ENCODE measurements at places on chromosomes 16 and 17.

DNA sequence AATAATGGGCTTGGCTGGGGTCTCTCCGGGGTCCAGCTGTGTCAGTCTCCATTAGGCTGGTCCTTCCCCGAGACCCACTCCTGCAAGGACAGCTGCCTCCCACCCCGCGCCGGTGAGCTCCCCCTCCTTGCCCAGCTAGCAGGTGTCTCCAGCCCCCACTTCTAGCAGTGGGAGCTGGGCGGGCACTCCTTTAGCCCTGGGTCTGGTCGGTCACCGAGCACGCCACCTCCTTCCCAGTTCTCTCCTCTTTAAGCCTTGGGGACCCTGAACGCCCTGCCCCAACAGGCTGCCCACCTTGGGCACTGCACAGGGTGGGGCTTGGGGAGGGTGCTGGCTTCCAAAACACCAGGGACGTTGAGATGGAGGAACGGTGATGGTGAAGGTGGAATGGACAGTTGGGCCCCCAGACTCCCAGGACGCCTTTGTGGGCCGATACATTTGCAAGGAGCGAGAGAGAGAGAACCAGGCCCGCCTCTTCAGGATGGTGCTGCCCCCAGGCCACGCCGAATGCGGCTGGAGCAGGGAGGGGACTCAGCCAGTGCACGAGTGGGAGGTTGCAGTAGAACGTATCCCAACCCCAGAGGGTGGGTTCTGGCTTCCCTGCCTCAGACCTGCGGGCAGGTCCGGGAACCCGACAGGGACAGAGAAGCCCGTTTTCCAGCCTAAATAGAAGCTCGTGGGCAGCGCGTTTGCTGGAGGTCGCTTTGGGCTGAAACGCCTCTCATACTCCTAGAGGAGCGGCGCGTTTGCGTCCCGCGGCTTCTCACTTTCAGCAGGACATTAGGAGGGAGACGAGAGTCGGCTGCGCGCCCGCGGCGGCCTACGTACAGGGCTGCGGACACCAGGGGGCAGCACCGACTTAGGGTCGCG is 10.7 kb downstream of the TBX2 start:
- DNase-seq, result peak; percentile 81

DNA sequence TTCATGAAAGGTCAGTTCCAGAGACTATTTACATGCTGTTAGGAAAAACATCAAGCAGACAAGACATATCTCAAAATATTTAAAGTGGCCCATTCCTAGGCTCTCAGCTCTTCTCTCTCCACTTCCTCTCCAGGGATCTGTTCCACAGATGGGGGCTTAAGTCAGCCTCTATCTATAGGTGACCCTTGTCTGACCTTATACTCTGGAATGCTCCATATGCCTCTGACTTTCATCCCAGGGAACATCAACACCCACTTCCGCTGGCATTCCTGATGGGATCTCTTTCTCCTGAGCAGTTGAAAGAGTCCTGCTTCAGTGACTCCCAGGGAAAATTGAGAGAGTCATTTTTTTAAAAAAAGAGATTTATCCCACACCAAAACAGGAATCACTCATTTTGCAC is 11.5 kb upstream of the WIPI1 start:
- DNase-seq, result no peak

GRCh38 chr17:56807723-56808122 is 26.0 kb downstream of the C17orf67 start:
- DNase-seq, result no peak

DNA sequence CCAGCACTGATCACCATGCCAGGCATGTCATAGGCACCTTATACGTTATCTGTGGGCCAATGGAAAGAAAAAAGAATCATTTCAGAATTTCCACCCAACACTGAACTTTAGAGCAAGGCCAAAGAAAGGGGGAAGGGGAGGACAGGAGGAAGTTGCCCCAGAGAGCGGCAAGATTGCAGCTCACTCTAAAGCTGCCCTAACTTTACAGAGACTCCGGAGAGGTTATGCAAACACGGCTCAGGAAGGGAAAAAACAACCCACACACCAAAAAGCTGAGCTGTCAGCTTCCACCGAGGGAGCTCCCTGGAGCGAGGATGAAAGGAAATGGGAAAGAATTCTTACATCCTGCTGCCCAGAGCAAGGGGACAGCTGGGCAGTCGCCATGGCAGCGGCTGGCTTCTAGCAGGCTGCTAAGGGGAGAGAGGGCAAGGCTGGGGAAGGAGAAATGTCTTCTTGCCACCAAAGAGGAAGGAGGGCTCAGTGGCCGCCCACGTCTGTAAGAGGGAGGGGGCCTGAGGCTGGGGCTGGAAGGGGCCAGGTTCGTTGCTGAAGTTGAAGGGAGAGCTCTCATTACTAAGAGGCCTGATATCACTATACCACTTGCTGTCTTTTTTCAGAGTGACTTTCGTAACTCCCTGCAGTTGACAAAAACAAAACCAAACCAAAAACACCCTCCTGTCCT is 18.2 kb downstream of the COTL1 start:
- peak; percentile 77 for DNase-seq

DNA sequence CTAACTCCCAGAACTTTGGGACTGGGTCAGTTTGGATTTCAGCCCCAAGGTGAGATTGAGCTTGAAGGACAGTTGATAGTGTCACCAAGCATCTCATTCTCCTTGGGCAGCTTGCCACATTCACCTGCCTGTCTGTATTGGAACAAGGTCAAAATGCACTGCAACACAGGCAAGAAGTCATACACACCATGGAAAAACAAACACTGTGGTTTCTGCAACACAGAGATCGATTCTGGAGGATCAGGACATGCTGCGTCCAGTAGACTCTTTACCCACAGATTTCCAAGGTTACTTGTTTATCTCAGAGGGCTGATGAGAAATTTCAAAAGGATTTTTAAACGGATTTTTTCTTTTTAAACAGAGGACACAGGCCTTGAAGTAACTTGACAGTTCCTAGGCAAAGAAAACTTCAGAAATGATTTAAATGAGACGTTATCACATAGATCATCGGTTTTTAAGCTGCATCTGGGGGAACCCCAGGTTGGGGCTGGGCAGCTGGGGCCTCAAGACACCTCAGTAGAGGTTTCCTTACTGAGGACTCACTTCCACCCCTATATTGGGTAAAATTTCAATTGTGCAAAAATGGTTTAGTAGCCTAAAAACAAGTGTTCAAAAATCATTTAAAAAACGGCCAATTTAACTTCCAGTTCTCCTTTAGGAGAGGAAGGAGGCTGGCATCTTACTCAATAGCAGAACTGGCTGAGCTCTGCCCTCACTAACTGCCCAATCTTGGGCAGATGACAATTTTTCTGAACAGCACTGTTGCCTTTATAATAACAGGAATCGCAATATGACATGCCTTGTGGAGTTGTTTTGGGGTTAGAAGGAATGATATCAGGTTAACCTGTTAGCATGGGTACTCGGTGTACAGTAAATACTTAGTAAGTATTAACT is 299.3 kb downstream of the XYLT1 start:
- no peak for DNase-seq

DNA sequence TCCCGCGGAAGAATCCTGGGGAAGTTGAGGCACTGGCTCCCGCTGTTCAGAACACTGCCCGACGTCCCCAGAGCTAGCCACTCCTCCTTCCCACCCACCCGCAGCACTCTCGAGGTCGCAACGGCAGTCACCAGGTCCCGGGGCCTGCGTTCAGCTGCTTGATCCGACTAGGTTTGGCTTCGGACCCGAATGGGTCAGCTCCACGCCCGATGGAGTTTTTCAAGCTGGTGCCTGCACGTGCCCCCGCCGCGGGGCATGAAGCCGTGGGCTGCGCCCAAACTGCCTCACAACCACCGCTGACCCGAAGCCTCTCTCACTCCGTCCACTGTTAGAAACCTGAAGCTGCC is 12.4 kb upstream of the ODF4 start:
- DNase-seq, result no peak

DNA sequence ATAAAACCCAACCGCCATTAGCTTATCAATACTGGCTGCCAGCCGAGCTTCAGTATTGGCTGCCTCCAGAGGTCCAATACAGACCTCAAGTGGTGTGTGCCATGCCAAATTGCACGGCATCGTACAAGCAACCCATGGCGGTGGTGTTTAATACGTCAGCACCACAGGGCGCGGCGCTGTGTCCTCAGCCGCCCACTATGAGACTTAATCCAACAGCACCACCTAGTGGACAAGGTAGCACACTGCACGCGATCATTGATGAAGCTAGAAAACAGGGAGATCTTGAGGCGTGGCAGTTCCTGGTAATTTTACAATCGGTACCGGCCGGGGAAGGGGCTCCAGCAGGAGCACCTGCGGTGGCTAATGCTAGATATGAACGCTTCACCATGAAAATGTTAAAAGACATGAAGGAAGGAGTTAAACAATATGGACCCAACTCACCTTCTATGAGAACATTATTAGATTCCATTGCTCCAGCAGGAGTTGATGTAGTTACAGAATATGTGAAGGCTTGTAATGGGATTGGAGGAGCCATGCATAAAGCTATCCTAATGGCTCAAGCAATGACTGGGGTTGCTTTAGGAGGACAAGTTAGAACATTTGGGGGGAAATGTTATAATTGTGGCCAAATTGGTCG is 15.4 kb downstream of the FLYWCH1 start:
- peak; percentile 89 for DNase-seq

DNA sequence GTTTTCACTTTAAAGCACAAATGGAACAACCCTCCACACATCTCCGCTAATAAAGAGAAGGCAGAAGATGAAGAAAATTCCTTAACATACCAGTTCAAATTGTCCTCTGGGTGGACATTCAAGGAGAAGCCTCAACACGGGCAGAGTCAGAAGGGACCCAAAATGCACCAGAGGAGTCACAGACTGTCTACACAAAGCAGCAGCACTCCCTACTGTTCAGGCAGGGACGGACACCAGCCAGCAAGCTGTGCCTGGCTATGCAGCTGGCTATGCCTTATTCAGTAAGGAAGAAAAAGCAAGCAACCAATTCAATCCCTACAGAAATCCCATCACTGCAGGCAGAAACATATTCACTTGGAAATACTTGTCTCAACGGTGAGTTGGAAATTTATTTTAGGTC is 8.1 kb downstream of the DNAJC7 start:
- DNase-seq, result no peak

DNA sequence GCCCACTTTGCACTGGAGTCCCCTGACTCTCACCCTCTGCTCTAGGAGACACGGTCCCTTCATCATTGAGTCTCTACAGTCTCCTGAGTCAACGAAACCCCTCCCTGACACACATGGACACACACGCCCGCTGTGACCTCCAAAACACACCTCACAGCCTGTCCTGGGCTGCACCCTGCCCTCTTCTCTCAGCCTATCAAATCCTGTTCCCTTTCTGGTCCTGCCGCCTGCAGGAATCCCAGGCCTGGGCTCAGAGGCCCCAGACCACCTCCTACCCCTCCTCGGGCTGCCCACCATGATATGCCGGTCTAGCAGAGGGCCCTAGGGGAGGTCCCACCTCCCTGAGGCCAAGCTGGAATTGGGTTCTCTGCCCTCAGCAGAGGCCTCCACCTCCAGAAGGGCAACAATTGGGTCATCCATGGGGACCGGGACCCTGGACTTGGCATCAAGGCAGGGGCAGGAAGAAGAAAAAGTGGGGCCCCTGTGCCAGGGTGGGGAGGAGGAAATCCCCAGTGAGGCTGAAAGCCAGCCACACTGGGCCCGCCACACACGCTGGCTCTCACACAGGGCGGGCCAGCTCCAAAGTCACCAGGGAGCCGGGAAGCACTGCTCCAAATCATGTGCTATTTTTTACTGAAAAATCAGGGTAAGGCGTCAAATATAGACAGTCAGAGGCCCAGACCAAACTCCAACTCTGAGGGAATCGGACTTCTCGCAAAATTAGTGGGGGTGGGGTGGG is 3.4 kb downstream of the PPP1R9B start:
- peak; percentile 22 for DNase-seq

DNA sequence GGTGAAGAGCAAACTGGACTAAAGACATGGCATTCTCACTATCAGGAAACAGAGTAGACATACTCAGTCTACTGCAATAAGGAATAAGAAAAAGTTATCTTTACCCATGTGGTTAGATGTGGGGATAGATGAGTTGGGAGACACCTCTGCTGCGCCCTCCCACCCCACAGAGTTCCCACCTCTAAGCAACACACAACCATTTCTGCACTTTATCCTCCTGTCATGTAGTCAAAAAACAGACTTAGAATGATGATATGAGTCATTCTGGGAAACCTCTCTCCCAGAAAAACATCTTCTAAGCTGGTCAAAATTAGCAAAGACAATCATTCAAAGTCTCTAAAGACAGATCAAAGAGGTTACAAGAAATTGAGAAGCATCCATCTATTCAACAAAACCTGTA is 94.9 kb downstream of the CACNG1 start:
- DNase-seq, result no peak

GRCh38 chr16:19746561-19746960 is 28.5 kb downstream of the IQCK start:
- no peak for DNase-seq

DNA sequence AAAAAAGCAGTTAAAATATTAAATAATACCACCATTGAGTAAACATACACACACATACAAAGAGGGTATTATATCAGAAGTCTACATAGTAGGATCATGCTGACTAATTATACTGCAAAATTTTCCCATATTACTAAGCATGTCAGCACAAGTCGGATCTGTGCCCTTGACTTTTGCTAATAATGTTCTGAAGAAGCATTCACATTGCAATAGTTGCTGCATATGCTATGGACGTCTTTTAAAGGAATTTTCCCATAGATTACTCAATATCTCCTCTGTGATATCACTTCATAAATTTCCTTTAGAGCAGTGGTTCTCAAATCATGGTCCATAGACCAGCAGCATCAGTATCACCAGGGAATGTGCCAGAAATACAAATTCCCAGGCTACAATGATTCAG is 110.9 kb upstream of the NUDT7 start:
- DNase-seq, result no peak

DNA sequence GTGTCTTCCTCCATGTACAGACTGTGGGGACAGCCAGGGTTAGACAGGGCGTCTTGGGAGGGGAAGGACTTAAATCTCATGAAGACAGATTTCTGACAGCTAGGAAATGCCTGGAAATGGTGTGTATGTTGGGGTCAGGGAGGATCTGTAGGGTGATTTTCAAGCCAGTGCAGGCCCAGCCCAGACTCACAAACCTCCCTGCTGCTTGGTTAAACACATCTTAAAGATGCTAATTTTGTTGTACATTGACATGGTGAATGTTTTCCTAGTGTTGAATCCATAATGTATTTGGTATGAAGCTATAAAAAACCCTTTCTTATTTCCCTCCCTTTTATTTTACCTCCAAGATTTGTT is 238.3 kb downstream of the CCDC182 start:
- DNase-seq, result no peak

GRCh38 chr17:57375770-57376225 is 119.5 kb downstream of the MSI2 start:
- DNase-seq, result no peak

- DNase-seq, result peak; percentile 33
Observed at GRCh38 chr17:49548506-49549310, 27.0 kb upstream of the NXPH3 start.
